Activated gamma-delta T cell treated with anti-CD3 and anti-CD28 coated beads, Interleukin-2, amount 50 U/mL, for 16 hours (primary cell): ENCODE measurements at places on chromosomes 1 and 21.

DNA sequence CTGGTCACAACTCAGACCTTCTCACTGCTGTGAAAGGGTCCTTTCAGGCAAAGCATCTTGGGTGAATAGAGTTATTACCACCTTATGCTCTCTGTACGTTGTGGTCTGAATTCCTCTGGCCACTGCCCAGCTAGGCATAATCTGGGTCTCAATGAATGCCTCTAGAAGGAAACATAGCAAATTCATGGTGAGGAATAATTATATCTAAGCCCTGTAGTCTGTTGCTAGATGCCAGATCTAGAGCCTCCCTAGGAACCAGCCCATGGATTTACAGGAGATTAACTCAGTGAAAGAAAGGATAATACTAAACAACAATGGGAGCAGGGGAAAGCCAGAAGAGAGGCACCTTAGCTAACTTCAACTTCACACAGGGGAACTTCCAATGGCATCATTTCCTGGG is 2.4 kb upstream of the COL11A1 start:
- no peak for DNase-seq

GRCh38 chr1:36297062-36297461 is 9.1 kb upstream of the SH3D21 start:
- DNase-seq = no peak

DNA sequence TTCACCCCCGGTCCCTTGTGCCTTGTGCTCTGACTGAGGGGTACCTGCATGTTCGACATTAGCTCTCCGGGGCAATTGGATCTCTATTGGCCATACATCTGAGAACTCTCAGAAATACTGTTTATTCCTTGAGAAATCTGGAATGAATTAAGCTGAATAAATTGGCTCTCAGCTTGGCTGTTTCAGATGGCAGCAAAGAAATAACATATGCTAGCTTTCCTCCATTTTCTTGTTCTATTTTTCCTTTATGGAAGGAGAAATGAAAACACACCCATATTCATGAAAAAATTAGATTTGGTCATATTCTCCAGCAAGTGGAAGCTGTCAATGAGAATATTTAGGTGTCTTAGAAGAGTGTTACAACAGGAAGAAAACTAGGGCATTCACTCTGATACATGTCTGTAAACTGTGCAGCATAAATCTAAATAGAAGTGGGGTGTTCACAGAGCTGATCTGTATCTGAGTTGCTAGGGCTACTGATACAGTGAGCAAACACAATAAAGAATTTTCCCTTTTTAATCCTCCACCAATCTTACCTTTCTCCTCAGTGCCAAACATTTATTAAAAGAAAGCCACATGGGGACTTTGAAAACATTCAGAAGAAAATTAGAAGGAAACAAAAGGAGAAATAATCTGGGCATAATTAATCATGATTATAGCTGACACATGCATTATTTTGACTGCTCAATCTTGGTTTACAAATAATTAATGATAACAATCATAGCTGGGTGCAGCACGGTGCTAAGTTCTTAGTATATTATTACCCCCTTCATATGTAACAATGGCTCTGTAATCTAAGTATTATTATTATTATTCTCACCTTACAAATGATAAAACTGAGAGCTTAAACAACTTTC is 671.9 kb upstream of the USP24 start:
- no peak for DNase-seq

DNA sequence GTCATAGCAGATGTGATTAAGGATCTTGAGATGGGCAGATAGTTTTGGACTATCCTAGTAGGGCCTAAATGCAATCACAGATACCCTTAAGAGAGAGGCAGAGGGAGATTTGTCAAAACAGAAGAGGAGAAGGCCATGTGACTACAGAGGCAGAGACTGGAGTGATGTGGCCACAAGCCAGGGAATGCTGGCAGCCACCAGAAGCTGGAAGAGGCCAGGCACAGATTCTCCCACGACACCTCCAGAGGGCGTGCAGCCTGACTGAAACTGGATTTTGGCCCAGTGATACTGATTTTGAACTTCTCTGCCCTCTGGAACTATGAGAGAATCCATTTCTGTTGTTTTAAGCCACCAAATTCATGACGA is 52.1 kb upstream of the EPS8L3 start:
- no peak for DNase-seq

GRCh38 chr1:206949208-206949607 is 2.9 kb upstream of the PIGR start:
- no peak for DNase-seq

DNA sequence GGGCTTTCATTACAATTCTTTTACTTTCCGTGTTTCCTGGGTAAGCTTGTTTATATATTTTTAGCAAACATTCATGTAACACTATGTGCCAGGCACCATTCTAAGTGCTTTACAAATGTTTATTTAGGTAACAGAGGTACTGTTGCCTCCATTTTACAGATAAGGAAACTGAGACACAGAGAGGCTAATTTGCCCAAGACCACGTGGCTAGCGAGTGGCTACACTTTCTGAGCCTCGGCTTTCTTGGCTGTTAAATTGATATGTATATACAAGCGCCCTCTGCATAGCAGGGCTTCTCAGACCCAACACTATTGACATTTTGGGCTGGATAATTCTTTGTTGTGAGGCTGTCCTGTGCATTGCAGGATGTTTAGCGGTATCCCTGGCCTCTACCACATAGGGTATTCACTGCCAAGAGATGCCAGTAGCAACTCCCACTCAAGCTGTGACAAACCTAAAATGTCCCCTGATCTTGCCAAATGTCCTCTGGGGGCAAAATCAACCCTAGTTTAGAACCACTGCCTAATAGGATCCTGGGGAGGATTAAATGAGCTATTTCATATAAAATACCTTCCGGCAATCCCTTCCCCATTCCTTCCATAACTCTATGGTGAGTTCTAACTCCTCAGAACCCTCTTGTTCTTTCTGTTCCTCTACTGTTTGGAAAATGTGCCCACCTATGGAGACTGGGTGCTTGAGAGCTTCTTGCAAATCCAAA is 17.2 kb upstream of the ID3 start:
- no peak for DNase-seq
